ENCODE measurements at places on chromosomes 11 and 22.
A peak's percentile ranks its signal among the peaks of the same experiment; 100 is the strongest.

DNA sequence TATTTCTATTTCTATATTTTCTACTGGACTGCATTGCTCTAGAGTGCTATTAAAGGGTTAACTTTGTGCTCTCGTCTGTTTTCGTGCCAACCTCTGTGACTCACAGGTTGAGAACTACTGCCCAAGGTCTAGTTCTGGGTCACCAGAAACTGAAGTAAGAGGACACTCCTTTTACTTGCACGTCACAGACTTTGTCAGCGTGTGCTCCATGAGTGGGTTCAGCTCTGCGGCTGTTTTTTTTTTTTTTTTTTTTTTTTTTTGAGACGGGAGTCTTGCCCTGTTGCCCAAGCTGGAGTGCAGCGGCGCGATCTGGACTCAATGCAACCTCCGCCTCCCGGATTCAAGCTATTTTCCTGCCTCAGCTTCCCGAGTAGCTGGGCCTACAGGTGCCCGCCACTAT is 49.8 kb downstream of the CLMP start:
- DNase-seq: no peak

DNA sequence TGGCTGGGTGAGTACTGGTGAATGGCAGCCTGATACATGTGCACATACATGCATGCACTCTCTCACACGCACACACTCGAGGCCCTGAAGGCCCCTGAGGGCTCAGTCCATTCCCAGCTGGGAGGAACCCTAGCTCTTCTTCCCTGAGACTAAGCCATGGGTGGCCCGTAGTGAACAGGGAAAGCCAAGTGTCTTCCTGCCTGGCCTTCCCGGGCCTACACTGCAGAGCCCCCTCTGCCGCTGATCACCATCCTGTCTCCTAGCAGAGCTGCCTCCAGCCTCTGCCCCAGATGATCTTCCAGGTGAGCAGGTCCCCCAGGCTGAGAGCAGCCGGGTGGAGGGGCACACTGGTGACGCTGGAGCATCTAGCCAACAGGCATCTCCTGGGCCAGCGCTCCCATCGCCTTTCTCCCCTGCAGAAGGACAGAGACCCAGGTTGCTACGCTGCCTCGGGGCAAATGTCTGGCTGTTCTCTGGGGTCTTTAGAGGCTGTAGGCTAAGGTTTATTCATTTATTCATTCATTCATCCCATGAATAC is 57.3 kb downstream of the CD82 start:
- DNase-seq: no peak

DNA sequence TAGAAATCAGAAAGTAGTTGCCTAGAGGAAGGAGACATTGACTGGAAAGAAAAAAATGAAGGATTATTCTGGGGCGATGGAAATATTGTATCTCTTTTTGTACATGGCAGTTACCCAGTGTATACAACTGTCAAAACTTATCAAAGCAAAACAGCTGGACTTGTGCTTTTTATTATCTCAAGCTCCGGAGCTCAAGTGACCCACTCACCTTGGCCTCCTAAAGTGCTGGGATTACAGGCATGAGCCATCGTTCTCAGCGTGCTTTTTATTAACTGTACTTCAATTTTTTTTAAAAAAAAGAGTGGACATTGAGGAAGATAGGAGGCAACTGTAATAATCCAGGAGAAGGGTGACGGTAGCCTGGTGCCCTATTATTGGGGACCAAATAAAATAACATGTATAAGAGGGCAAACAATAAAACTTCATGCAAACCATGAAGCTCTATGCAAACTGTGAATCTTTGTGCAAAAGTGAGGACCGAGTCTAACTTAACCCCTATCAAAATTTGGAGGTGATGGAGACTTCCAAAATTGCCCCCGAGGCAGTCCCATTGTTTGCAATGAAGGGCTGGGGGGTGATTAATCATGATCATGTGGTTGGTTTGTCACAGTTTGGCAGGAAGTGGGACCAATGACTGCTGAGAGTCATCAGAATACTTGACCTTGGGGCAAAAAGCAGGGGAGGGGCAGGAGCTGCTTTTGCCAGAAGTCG is 23.5 kb downstream of the FZD4 start:
- no peak for DNase-seq

DNA sequence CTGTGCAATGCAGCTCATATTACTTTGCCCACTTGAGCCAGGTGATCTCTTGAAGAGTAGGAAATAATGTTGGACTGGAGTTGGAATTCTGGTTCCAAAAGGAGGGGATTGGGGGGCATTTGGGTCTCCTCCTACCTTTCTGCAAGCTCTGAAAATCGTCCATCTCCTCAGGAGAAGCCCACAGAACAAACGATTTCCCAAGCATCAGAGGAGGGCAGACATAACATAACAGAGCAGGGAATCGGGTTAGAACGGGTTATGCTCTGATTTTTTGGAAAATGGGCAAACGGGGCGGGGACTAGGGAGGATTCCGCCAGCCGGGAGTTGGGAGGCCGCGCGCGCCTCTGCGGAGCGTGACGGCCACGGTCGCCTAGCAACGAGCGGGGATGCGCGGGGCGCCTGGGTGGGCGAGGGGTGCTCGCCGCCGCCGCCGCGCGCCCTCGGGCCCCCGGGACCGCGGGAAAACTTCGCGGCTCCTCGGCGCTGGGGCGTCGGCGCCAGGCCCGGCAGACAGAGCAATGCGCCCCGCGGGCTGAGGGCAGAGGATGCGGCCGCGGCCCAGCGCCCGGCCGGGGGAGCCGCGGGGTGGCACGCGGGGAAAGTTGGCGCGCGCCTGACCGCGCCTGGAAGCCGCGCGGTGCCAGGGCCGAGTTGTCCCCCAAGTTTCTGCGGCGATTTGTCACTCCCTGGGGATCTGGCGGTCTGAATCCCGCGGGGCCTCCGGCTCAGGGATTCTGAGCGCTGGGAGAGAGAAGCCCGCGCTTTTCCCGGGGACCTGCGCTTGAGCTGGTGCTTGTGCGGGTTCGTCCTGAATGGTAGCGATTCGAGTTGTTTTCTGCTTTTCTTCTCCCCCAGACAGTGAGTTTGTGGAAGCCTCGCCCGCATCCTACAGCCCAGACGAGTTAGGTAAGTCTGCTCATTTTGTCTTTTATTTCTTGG is 27.8 kb upstream of the AMOTL1 start:
- peak; percentile 35 for DNase-seq

DNA sequence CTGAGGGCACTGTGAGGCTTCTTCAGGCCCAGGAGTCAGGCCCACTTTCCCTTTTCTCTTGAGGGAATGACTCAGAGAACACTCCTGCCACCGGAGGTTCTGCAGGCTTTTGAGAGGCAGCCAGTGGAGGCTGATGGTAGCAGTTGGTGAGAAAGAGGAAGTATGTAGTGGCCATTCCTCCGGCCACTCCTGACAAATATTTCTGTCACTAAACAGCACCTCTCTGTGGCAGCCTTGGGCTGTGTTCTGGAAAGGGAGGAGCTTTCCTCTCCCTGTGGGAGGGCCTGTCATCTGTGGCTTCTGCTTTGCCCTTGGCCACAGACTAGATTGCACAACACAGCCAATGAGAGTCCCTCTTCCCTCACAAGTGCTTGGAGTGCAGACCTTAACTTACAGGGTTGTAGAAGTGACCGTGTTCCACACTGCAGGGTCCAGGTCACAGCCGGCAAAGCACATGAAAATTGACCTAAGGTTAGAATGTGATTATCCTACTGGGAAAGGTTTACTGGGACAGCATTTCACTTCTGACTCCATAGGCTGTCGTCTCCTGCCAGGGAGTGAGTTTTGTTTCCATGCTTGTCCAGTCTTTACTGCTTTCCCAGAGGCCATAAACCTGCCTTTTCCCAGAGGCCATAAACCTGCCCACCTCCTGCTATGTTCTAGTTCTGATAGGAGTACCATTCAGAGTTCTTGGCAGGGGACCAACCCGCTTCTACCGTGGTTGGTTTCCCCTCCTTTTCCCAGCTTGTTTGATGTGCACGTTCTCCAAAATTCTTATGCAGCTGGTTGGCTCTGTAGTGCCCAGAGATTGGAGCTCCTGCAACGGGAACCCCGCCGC is 33.3 kb downstream of the MARK2 start:
- peak; percentile 61 for DNase-seq

GRCh38 chr11:116644941-116645305 is 127.9 kb downstream of the BUD13 start:
- no peak for DNase-seq

GRCh38 chr22:49739138-49739537 is 88.5 kb downstream of the BRD1 start:
- no peak for DNase-seq

DNA sequence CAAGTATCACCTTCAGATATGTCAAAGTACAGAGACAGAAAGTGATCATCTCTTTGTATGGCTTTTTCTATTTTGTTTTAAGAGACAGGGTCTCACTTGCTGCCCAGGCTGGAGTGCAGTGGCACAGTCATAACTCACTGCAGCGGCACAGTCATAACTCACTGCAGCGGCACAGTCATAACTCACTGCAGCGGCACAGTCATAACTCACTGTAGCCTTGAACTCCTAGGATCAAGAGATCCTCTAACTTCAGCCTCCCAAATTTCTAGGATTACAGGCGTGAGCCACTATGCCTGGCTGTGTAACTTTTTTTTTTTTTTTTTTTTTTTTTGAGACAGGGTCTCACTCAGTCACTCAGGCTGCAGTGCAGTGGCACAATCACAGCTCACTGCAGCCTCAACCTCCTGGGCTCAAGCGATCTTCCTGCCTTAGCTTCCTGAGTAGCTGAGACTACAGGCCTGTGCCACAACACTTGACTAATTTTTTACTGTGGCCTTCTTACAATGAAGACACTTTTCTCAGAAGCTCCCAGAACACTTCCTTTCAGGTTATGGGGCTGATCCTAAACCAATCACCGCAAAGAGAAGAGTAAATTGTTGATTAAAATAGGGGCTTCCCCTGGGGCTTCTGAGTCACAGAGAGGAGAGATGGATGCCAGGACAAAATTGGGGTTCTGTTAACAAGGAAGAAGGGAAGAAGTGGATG is 9.0 kb upstream of the HIKESHI start:
- no peak for DNase-seq

DNA sequence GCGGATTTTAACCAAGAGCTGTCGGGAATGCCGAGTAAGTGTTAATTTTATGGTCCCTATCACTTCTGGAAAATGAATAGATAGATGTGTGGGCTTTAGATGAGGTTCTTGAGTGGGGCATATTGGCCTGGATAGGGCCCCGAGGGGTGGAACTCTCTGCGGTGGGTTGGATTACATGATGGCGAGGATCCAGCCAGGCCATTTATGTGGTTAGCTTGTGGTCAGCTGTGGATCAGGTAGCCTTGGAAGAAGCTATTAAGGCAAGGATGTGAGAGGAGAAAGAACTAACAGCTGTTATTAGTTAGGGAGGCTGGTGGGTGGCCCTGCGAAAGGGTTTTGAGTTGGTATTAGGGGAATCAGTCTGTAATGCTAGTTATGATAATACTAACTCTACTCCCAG is 268.4 kb downstream of the NELL1 start:
- no peak for DNase-seq

- no peak for DNase-seq
Measured at GRCh38 chr22:27805841-27806240, 4.3 kb upstream of the MN1 start.

- DNase-seq: no peak
Measured at GRCh38 chr11:34916843-34917770, 689 bp downstream of the PDHX start.

DNA sequence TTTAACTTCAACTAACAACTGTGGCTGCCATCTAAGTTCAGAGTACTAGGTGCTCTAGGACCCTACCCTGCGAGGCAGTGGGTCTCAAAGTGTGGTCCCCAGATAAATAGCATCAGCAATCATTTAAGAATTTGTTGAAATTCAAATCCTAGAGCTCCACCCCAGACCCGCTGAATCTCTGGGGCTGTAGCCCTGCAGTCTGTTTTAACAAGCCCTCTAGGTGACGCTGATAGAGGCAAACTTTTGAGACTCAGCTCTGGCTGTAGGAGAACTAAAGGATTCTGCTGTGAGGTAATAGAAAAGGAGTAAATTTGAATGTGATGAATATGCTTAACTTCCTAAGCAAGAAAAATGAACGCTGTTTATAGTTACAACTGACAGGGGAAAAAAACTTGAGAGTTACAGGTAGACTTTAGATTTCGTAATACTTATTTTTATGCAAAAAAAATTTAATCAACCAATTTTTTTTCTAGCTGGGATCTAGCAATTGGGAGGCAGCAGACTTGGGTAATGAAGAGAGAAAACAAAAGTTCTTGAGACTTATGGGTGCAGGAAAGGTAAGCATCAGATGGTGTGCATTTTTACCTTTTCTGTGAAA is 5.8 kb downstream of the C11orf58 start:
- DNase-seq: no peak

DNA sequence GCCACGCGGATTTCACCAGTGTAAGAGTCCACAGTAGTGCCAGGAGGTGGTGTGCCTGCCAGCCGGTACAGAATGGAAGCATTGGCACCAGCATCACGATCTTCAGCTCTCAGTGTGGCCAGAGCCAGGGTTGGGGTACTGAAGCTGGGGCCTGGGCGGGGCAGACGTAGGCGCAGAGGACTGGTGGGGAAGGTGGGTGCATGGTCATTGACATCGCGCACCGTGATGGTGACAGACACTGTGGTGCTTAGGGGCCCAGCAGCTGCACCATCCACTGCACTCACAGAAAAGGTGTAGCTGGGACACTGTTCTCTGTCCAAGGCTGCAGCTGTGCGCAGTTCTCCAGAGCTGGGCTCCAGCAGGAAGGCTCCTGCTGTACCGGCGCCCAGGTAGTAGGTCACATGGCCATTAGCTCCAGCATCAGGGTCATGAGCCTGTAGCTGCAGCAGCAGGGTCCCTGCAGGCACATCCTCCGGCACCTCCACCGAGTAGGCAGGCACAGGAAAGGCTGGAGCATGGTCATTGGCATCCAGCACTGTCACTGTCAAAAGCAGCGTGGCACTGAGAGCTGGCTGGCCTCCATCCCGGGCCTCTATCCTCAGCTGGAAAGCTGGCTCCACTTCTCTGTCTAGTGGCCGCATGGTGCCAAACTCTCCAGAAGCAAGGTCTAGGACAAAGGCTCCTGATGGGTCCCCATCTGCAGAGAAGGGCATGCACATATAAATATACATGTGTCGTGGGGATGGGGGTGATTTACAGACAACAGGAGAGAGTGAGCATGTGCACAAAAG is 7.9 kb upstream of the TPP1 start:
- no peak for DNase-seq

DNA sequence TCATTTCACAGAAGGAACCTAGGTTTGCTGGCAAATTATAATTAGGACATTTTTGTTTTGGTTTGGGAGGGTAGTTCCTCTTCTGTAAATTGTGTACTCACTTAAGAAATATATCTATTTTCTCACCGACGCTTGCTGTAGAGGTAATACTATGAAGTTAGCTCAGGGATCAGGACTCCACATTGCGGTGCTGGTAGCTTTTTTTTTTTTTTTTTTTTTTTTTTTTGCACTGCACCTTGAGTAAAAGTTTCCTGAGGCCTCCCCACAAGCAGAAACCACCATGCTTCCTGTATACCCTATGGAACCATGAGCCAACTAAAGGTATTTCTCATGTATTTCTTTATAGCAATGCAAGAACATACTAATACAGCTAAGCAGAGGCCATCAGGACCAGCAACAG is 14.7 kb downstream of the UBTFL1 start:
- DNase-seq: no peak

- no peak for DNase-seq
Measured at GRCh38 chr11:120675171-120675570, 163.6 kb downstream of the GRIK4 start.

DNA sequence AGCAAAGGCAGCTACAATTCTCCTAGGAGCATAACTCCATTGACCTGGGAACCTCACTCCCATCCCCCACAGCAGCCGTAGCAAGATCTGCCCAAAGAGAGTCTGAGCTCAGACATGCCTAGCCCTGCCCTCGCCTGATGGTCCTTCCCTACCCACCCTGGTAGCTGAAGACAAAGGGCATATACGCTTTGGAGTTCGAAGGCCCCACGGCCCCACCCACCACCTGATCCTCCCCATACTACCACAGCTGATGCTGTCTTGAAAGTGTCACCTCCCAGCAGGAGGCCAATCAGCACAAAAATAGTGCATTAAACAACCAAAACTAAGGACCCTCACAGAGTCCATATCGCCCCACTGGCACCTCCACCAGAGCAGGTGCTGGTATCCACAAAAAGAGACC is 22.6 kb upstream of the GNAZ start:
- no peak for DNase-seq

Measured in GM12891 (cell line).